ENCODE measurements at places on chromosomes 7 and 10. TPM values are rescaled to one million over a fixed set of nuclear protein-coding genes. Genes with fewer than 3 reads are reported as not detected.

- DNase-seq: no peak
Observed at GRCh38 chr7:73888959-73889358, 28.0 kb downstream of the TMEM270 start.

DNA sequence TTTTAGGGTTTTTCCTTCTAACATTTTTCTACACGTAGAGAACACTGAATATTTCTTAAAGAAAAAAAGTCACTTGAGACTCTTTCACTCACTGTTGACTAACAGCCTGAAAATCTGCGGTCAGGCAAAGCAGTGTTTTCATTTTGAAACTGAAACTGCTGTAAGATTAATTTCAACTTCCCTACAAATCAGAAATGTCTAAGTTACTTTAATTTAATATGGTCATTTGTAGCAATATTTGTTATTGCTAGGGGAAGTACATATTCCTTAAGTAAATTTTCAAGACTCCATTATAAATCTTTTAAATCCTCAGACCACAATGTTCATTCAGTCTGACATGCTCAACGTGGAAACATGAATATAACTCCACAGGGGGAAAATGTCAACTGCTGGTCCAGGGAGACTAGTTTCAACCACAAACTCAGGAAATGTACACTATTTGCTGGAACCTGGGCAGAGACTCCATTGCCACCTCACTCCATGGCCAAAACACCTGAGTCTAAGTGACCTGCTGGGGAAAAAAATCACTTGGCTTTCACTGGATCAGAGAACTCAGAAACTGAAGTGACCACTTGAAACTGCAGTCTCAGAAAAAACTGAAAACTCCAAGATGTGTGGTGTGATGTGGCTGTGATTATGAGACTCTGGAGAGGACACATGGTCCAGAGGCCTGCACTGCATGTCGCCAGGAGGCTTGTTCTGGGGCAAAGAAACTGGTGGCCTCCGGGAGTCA is 161.2 kb downstream of the TAX1BP1 start:
- DNase-seq: no peak

TNS3 gene
- total RNA-seq: 29.0 TPM

SPDYE3 gene
- total RNA-seq: not detected
